Right kidney (tissue), 9 donors: ENCODE measurements at places on chromosomes 7 and 10.

DNA sequence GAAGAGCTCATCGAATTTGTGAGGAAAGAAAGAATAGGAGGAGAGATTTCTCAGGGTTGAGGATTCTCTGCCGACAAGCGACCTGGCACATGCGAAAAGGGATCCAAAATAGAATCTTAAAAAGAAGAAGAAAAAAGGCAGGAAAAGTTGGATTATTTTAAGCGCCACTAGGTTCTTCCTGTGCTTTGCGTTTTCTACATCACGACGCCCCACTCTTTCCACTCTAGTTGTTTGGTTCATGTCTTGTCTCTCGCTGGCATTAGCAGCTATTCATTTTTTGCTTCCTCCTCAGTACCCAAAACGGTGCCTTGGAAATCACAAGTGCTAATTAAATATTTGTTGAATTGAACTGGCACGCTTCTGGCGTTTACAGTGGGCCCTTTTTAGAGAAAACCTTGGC is 674 bp upstream of the FRA10AC1 start:
- DNase-seq, result no peak

DNA sequence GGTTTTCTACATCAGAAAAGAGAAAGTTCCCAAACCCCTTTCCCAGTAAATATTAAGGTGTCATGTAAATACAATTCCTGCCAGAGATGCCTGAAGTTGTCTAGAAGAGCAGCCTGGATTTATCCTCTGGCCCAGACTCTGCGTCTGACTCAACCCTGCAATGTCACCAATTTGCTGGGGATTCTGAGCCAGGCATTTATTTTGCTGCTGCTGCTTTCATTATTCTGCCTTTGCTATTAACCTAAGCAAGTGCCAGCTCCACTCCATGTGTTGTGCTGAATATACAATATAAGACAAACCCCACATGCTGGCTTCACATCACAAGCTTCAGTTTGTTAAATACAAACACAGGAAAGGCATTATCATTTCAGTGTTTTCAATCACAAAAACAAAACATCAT is 59.1 kb downstream of the ELAPOR2 start:
- DNase-seq, result no peak

DNA sequence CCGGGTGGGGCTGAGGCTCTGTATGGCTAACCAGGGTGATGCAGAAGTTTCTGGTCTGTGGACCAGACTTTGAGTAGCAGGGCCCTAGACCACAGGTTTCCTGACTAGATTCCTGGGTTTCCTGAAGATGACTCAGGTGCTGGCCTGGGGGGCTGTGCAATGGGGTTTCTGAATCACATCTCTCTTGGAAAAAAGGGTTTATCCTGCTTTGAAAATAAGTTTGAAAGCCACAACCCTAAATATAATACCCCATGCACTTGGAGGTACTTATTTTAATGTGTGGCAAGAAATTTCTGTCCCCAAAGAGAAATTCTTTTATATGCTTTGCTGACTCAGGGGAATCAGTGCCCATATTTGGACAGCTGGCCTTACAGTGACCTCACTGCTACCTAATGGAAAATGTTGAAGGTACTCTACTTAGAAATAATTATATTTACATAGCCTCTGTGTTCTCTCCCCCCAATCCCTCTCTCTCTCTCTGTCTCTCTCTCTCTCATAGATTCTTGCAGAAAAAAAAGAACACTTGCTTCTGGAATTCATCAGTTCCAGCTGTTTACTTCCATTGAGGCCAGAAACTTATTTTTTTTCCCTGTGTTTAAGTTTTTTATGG is 184.4 kb upstream of the LYZL2 start:
- no peak for DNase-seq

- DNase-seq, result no peak
Measured at GRCh38 chr10:34498821-34499220, 316.3 kb downstream of the PARD3 start.

- DNase-seq, result no peak
Measured at GRCh38 chr10:71359364-71360046, 37.2 kb upstream of the CDH23 start.

- DNase-seq, result no peak
Measured at GRCh38 chr7:116779216-116779615, 83.2 kb upstream of the CAPZA2 start.

DNA sequence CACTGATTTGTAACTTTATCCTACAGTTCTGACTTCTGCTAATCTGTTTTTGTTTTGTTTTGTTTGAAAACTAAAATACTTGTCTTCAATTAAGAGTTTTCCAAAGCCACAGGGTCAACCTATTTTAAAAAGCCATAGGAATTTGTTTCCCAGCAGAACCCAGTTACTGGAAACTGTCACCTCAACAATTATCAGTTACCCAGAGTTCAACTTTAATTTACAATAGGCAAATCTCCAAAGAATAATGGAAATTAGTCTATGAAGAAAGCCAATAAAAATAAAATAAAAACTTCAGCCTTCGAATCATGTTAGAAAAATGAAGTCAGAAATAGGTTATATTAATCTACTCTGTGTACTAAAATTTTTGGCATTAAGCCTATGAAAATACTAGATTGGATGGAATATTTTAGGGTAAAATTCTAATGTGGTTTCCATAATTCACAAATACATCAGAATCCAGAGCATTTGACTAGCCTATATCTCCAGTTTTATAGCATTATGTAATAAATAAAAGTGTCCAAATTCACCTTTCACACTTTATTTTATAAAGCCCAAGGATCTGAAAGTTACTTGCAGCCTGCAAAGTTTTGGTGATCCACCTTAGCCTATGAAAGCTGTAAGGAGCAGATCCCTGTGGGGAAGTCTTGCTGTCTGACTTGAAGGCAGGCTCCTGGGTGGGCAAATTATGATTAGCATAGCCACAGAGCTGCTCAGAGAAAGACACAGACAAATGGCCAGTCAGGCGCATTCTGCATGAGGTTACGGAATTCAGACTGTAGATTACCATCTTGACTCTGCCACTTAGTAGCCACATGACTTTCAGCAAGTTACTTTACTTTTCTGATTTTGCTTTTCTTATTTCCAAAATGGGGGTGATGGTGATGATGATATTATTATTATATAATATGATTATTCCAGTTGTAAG is 250.0 kb upstream of the HGF start:
- no peak for DNase-seq

GRCh38 chr10:121188005-121188404 is 336.8 kb downstream of the WDR11 start:
- DNase-seq, result no peak

DNA sequence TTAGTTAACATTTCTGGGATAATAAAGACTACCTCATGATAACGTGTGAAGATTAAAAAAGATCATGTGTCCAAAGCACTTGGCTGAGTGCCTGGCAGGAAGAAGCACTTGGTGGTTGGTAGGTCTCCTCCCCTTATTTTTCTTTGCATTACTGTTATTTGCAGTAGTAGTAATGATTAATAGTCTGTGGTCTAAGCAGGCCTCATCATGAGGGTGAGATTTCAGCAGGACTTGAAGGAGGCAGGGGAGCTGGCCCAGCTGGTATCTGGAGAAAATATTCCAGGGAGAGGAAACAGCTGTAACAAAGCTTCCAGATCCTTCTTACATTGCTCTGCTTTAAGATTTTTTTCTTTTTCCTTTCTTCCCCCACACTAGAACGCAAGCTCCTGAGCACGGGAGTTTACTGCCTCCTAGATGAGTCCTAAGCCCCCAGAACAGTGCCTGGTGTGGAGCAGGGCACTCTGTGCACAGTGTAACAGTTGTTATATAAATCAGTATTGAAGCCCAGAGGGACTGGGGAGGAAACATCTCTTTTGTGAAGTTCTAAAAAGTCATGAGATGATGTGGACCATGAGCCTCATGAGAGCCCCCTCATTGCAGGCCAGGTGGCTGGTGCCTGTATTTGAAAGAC is 31.1 kb upstream of the RHEB start:
- no peak for DNase-seq

DNA sequence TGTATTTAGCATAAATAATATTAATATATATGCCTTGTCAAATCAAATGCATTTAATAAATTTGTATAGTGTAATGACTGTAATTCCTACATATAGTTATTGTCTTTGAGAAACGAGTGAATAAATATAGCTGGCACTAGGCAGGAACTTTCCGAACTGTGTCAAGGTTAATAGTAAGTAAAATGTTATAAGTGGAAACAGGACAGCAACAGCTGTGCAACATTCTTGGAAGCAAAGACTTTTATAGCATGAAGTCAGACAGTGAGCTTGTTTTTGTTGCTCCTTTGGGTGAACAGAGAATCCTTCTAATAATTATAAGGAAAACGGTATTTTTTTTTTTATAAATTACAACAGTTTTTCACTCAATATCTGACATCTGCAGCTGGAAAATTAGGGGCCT is 14.0 kb upstream of the EXOC6 start:
- DNase-seq, result no peak

GRCh38 chr10:14389981-14390590 is 59.4 kb upstream of the FRMD4A start:
- no peak for DNase-seq

GRCh38 chr7:20269726-20270125 is 52.5 kb upstream of the MACC1 start:
- DNase-seq, result no peak

DNA sequence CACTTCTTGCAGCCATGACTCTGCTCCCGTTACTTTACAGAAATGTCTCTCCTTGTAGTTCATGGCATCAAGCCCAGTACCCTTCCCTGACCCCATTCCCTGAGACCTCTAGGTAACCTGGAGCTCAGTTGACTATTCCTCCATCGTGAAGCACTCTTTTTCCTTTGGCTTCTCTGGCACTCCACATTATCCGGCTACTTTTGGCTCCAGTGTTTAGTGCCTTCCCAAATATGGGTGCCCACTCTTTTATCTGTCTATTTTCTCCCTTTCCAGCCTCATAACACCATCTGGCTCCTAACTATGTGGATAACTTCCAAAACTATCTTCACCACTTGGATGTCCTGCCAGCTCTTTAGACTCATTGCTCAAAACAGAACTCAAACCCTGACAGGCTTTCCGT is 744.7 kb upstream of the GALNT17 start:
- no peak for DNase-seq

GRCh38 chr10:35421553-35422178 is 85.4 kb downstream of the CCNY start:
- no peak for DNase-seq

GRCh38 chr7:50818324-50818723 is 35.6 kb upstream of the GRB10 start:
- no peak for DNase-seq

DNA sequence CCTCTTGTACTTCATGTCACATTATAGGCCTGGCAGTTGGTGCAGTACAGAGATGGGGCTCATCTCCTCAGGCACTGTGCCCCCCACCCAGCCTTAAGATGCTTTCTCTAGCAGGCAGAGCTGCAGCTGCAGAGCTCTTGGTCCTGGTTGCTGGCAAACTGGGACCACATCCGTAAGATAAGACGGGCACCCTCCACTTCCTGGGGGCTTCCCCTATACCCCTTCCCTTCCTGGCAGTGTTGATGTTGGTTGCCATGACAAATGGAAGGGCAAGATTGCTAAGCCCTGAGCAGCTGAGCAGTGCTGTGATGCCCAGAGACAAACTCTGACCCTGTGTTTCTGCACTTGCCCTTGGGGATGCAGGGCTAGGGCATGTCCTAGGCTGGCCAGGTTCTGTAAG is 103.4 kb upstream of the ANLN start:
- no peak for DNase-seq

DNA sequence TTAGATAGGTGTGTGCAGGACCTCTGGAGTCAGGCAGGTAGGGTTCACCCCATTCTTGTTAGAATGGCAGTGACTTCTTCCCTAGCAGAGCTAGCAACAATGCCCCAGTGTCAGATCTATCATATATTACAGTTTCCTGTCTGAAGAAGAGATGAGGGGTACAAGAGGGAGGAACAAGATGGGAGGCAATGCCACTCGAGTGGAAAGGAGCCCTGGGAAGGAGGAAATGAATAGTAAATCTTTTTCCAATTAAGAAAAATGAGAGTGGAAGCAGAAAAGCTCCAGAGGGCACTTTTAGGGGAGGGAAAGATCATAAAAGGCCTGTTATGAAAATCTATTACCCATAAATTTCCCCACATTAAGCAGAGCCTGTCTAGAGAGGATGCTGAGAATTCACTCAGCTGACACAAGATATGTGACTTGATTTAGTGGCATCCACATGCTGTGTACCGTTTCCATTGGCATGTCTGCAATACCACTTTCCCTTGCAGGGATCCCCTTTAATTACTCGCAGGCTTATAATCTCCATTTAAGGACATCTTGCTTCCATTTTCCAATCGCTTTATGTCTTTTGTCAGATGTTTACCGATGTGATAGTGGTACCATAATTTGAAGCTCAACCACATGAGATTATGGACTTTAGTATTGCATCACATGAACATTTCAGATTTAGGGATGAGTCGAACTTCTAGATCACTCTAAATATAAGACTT is 70.0 kb upstream of the AGBL3 start:
- no peak for DNase-seq

- no peak for DNase-seq
Measured at GRCh38 chr7:142690554-142691182, 58.6 kb upstream of the PRSS1 start.

DNA sequence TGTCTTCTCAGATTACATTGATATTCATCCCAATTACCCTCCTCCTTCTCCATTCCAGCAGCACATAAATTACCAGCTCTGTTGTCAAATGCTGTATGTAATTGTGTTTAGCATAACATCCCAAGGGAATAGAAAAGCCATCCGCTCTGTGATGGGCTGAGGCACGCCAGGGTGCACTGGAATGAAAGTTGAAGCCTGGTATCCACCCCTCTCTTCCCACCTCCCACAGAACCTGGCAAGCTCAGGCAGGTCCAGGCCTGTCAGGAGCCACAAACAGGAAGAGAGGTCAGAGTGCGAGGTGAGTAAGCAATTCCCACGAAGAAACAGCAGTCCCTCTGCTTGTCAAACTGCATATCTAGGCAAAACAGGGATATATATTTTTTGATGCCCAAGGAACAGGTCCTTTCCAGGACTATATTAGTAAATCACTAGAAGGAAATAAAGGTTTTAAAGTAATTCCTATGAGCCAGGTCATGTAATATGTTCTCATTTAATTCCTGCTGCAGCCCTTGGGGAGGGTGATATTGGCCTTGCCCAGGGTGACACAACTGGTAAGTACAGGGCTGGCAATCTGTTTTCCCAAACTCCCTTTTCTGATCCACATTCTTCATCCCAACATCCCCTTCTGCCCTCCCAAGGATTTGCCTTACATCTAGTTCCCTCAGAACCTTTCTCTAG is 155.6 kb upstream of the GHITM start:
- peak; percentile 10 for DNase-seq

- DNase-seq, result no peak
Measured at GRCh38 chr7:5223646-5224340, 33.8 kb downstream of the WIPI2 start.

- DNase-seq, result peak; percentile 96
Measured at GRCh38 chr7:28853834-28854749, 104.0 kb downstream of the TRIL start.

- DNase-seq, result peak; percentile 68
Measured at GRCh38 chr10:93566435-93567276, at the start of gene FFAR4. FFAR4 (plus strand) TSS chr10:93566665; CDS start chr10:93566721, 56 bp downstream.

- no peak for DNase-seq
Measured at GRCh38 chr7:157469181-157470016, 132.6 kb downstream of the DNAJB6 start.

- no peak for DNase-seq
Measured at GRCh38 chr10:112896722-112897121, 53.3 kb upstream of the TCF7L2 start.

GRCh38 chr7:81598951-81599350 is 170.9 kb downstream of the HGF start:
- no peak for DNase-seq

GRCh38 chr7:99490878-99491277 is 9.2 kb downstream of the ZNF394 start:
- no peak for DNase-seq

- DNase-seq, result no peak
Measured at GRCh38 chr10:129533281-129533680, 66.2 kb downstream of the MGMT start.

- no peak for DNase-seq
Measured at GRCh38 chr10:97538839-97539238, 33.7 kb upstream of the ANKRD2 start.
